ENCODE measurements at places on chromosomes 12 and 14.
A peak's percentile ranks its signal among the peaks of the same experiment; 100 is the strongest.

- DNase-seq, result peak; percentile 34
Observed at GRCh38 chr14:77306416-77306815, 14.3 kb downstream of the POMT2 start.

GRCh38 chr12:54384591-54385041 is at the start of gene ZNF385A:
ZNF385A (minus strand) TSS chr12:54384733; CDS start chr12:54384514, 219 bp downstream.
- DNase-seq, result no peak

- DNase-seq, result no peak
Observed at GRCh38 chr14:23299211-23299957, 3.3 kb downstream of the PPP1R3E start.

DNA sequence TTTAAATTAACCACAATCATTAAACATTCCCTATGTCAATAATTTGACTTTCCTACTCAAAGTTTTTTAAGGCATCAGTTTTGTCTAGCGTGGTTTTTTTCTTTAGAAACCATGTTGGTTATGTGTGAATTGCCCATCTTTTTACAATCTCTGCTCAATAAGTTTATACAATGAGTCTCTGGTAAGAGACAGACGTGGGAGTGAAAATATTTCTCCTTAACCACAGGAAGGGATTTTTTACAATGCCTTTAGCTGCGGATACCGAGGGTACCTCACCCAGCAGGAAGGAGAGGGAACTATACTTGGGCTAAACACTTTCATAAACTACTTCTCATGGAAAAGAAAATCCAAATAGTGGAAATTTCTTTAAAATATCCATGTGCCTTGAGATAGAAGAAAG is 191.4 kb upstream of the BCL2L14 start:
- no peak for DNase-seq

- DNase-seq, result no peak
Observed at GRCh38 chr14:53871951-53872350, 84.7 kb downstream of the BMP4 start.

DNA sequence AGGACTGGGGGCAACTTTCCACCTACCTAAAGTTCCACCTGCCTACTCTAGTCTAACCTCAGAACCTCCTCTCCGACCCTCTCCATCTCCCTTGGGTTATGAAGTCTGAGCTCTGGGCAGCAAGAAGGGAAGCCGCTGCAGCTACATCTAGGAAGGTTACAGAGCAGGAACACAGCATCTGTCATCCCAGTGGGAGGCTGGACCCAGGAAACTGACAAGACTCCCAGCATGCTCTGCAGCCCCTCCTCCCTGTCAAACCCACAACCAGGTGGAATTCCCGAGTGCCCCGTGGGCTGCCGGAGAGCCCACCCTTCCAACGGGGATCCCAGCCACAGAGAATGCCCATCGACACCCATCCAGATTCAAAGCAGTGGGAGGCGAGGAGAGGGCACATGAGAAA is 2.1 kb downstream of the TESC start:
- DNase-seq, result no peak

DNA sequence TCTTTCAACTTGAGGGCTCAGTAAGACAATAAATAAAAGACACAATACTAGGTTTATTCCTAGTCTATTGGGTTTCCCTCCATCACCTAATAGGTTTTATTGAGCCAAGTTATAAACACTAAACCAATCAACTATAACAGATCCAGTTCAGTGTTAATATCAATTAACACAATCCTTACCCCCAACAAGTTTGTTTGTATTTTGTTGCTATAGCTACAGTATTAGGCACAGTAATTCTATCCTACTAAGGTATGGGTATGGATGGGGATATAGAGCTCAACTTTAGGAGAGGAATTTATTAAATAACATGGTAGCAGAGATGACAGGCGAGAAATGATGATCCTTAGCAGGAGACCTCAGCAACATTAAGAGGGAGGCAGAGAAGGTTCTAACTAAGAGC is 13.3 kb downstream of the PPP4R3A start:
- DNase-seq, result no peak
